ENCODE measurements at places on chromosomes 11 and 22. TPM values are rescaled to one million over a fixed set of nuclear protein-coding genes. Genes with fewer than 3 reads are reported as not detected.

The CDC42EP2 gene
- total RNA-seq, result 17.0 TPM

DNA sequence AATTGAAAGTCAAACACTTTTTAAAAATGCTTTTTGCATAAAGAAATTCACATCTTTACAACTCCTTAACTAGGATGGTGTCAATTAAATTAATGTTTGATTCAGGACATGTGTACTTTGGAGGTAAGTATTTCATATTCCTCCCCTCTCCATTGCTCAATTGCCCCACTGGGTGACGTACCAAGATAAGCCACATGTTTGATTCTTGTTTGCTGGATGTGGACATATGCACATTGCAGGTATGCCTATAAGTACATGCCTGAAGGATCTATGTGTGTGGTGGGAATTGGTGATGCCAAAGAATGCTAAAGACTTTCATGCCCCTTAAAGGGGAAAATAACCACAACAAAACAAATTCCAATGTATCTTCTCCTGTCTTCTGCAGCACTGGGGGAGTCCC lies 5.8 kb downstream of the CD44 start:
- H3K27ac ChIP-seq, result peak overlapping the region; percentile 61
- no peaks in the 10 kb centered on the region for H3K36me3 ChIP-seq
- H3K4me1 ChIP-seq, result peaks cover 86% of the 10 kb centered on the region
- H3K4me3 ChIP-seq, result no peak overlapping the region
- no peak for DNase-seq

The OR51T1 gene
- total RNA-seq, result not detected

- no peaks in the 10 kb centered on the region for H3K36me3 ChIP-seq
- H3K27me3 ChIP-seq, result peaks cover 56% of the 10 kb centered on the region
- no peak overlapping the region for H3K27ac ChIP-seq
Measured at GRCh38 chr11:45663486-45664375, 1.7 kb downstream of the CHST1 start.

Measured in lower lobe of right lung (tissue), 2 donors.